ENCODE measurements at places on chromosomes 2 and 18. TPM values are rescaled to one million over a fixed set of nuclear protein-coding genes. Genes with fewer than 3 reads are reported as not detected.

DOK6 gene
- total RNA-seq = not detected

SP140 gene
- total RNA-seq = 113 TPM

SPIRE1 gene
- 6.9 TPM for total RNA-seq

IL1F10 gene
- total RNA-seq = not detected

ABCG8 gene
- total RNA-seq = not detected

Data from GM12878 (cell line).